ENCODE measurements at places on chromosomes 6 and 20.

DNA sequence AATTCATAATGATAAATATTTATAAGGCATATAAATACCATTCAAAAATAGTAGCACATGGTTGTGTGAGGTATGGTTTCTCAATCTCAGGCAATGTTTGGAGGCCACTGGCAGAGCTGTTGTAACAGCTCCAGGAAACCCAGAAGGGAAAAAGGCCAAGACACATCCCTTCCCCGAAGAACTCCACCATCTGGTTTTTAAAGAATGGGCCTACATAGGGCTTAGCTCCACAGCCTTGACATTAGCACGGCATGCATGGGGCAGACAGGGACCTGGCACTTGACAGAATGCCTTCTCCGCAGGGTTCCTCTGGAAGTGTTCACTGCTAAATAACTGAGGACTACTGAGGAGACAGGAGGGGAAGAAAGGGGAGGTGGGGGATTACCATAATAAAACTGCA is 16.1 kb upstream of the FOXO3 start:
- no peak for DNase-seq

DNA sequence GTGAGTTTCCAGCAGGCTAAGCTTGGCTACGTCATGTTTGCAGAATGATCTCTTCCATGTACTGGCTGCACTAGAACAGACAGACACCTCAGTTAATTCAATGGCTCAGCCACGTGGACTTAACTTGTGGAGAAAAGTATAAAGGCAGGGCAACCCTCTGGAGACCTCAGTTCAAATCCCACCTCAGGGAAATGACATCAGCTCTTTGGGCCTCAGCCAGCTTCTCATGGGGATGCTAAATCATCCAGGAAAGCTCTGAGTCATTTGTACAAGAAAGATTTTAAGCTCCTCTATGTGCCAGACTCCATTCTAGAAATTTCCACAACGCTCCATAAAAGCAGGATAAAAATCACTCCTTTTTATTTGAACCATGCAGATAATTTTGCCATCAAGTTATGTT is 128.5 kb upstream of the SALL4 start:
- DNase-seq, result no peak

DNA sequence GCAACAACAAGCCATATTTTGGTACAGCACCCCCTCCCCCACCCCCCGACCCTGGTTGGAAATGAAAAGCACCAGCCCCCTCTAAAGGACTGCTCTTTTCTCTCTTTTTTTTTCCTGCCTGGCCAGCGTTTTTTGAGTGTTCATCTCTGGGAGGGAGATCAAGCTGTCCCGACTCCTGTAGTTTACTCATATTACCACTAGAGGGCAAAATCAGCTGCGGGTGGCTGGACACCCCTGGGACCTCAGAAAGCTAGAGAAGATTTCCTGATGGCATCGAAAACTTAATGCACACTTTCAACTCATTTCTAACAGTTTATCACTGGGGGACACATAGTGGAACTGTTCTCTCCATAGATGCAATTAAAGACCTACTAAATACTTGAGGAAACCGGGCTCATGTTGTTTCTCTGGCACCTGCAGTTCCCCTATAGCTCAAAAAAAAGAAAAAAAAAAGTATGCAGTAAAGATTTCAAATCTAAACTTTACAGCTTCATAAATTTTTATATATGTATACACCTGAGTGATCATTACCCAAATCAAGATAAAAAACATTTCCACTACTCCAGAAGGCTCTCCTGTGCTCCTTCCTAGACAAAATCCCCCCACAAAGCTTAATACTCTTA is 24.4 kb downstream of the CNBD2 start:
- DNase-seq, result no peak

DNA sequence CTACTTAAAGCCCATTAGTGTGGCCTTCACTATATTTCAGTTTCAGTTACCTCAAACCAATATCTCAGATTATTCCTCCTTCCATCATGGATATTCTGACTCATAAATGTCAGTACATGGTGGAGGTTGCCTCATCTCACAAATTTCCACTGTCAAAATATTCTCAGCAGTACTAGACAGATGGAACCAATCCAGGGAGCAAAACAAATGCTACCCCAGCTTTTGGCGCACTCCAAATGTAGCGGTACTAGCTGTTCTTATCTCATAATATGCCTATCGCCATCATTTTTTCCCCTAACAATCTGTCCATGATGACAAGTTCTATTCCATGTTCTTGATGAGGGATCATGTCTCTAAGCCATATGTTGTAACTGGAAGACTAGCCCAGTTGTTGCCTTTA is 1026.1 kb downstream of the KIF16B start:
- no peak for DNase-seq

- DNase-seq, result no peak
Measured at GRCh38 chr6:387293-387741, 4.2 kb upstream of the IRF4 start.

DNA sequence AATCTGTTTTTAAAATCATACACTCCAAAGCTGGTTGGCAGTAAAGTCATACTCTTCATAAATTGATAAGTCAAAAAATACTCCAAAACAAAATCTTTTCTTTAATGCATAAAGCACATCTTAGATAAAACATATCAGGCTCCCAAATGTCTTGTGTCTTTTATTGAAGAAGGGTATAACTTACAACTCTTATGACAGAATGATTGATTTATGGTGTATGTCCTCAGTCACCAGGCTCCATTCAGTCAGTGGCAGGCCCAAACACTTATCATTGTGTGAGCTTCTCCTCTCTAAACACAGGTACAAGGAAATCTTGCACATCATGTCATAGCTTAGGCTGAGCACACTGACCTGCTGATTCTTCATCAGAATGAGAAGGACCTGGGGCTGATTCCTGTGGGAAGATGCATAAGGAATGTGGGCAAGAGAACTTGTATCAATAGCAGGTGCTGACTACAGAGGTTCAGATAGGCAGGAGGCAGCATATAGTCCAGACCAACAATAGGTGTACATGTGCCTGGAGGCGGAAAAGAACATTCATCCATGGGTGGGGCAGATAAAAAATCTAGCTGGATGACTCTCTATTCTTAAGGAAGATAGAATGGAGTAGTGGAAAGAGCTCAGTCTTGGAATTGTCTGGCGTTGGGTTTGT is 1.9 kb downstream of the CALHM5 start:
- no peak for DNase-seq

- DNase-seq, result no peak
Measured at GRCh38 chr6:101818051-101818450, 424.5 kb downstream of the GRIK2 start.

DNA sequence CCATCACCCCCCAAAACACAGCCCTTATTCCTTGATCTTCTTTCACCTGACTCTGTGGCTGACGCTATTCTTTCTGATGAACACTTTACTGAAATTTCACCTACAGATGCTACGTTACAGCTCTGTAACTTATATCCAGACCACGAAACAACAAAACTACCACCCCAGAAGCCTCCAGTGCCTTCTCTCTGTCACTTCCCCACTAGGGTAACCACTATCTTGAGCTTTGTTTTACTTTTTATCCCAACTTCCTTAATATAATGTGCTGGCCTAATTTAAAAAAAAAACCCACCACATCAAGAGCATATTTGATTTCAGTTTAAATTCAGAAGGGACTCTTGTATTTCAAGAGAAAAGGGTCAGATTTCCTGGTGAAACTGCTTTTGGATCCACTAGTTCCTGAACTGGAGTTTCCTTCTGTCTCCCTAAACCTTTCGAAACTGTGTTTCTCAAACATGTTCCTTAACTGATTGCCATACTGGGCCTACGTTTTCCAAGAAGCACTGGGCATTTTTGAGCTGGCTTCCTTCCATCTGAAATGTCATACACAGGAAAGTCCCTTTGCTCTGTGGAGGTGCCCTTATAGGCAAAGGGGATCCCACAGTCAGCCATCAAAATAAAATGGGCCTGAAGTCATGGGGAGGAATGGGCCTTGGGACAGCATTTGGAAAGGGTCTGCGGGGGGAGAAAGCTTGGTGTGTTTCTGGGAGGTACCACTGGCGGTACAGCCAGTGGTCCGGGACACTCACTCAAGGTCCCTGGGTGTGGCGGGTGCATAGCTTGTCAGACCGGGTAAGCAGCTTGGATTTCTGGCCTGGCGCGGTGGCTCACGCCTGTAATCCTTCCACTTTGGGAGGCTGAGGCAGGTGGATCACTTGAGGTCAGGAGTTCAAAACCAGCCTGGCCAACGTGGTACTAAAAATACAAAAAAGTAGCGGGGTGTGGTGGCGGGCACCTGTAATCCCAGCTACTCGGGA is 25.8 kb upstream of the RTF2 start:
- no peak for DNase-seq

GRCh38 chr6:91633374-91634111 is 1046.7 kb upstream of the MAP3K7 start:
- DNase-seq, result no peak

DNA sequence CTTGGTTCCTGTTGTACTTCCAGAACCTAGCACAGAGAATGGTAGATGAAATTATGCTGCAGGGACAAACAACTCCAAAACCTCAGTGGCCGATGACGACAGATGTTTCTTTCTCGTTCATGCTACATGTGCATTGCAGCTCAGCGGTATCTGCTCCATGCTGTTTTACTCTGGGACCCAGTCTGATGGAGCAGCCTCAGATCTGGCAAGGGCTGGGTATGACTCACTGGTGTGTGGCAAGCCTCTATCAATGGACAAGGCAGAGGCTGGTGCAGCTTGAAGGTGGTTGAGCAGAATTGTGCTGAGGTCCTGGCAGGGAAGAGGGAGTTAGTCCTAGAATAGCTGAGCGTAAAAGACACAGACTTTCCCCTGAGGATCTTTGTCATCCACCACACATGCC is 10.3 kb upstream of the BLCAP start:
- no peak for DNase-seq

DNA sequence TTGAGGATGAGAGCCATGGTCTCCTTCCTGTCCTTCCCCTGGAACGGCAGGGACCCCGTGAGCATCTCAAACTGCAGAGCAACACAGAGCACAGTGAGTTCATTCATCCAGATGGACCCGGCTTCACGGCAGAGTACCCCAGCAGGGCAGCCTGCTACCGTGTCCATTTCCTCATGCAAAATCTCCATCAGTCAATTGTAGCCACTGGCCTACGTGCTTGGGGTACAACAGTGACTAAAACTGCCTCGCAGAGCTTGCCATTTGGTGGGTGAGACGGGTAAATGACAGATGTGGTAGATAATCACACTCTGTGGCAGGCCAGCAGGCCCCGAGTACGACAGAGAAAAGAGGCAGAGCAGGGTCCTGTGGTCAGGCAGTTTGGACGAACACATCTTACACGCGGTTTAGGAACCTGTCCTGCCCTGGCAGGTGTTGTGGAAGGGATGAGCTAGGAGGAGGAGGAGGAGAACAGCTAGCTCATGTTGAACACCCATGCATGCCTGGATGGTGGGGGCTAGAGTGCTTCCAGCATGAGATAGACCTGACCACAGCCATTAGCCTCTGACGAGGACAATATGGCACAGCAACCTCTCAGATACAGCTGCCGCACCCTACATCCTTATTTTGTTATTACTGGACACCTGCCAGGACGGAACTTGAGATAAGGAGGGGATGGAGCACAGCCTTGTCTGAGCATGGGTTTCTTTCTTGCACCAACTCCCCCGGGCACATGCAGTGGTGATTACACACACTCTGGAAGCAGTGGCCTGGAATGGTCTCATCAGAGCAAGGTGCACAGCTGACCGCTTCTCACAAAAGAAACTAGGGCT is 95.6 kb downstream of the RAMACL start:
- DNase-seq, result peak; percentile 41

DNA sequence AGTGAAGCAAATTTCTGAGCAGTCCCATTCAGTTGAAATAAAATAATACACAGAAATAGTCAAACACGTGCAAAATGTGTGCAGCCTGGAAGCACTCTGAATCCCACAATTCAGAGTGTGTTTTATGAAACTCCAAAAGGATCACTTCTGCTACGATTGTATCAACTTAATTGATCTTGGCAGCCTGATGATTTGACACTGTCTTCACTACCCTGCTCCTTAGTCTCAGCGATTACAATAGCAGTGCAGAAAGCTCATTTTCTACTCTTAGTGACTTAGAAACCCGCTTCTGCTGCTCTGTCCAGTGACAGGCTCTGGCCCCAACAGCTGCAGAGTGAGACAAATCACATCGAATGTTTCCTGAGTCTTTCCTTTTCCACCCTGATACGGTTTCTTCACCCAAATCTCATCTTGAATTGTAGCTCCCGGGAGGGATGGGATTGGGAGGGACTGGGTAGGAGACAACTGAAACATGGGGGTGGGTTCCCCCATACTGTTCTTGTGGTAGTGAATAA is 16.2 kb upstream of the EMILIN3 start:
- DNase-seq, result no peak

- DNase-seq, result no peak
Measured at GRCh38 chr20:20939006-20939405, 167.2 kb downstream of the LINC00237 start.

DNA sequence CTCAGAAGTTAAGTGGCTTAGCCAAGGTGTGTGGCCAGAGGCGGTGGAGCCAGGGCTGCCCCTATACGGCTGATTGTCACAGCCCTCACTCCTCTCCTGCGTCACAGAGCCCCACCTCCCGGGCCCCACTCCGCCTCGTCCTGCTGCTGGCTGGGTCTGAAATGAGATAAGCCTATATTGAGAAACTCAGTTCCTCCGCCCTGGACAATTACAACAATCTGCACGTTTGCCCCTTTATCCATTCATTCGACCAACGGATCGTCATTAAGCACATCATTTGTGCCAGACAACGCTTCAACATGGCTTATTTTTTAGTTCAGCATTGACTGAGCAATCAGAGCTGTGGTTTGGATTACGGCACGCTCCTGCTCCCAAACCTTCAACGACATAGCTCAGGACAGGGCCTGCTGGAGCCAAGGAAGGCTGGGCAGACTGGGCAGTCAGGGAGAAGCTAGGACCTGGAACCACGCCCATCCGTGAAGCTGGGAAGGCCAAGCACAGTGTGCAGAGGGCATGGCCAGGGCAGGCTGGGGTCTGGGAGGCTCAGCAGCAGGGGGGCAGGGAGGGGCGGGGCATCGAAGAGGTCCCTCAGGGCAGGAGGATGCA is 16.6 kb upstream of the EZR start:
- DNase-seq, result no peak

DNA sequence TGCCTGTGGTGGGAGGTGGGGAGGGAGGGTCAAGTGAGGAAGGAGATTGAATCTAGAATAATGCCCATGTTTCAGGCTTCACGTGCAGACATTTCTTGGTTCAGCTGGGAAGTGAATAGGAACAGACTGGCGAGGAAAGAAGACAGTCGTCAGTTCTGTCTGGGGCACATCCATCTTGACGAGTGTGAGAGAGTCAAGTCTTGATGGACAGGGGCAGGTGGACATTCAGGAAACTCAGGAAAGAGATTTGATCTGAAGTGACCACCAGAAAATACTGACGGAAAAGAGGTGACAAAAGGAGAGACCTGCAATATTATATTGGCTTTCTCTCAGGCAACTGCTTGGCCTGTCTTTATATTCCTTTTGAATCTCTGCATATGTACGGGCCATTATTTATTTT is 68.6 kb downstream of the ESR1 start:
- no peak for DNase-seq

- DNase-seq, result no peak
Measured at GRCh38 chr6:144098993-144099392, 3.6 kb upstream of the SF3B5 start.

GRCh38 chr6:110881546-110882273 is 7.1 kb downstream of the AMD1 start:
- DNase-seq, result no peak
